ENCODE measurements at places on chromosomes 1 and 21. TPM values are rescaled to one million over a fixed set of nuclear protein-coding genes. Genes with fewer than 3 reads are reported as not detected.
A peak's percentile ranks its signal among the peaks of the same experiment; 100 is the strongest.

Gene UTS2
- not detected for total RNA-seq

DNA sequence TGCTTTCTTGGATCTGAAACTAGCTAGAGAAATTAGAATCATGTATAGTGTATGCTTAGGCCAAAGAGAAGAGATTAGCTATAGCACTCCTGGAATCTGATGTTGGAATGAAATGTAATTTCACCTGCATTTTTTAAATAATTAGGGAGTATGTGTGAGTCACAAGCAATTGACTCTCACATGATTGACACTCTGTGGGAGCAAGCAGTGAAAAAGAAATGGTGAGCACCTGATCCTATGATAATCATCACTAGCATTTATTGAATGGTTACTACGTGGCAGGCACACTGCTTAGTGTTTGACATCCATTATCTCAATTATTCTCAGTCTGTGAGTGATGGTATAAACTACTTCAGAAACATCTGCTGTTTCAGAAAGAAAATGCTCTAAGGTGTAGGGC lies 176.6 kb downstream of the NRIP1 start:
- no peak overlapping the region for H3K27ac ChIP-seq
- peaks cover 1% of the 10 kb centered on the region for H3K36me3 ChIP-seq
- H3K27me3 ChIP-seq = no peaks in the 10 kb centered on the region
- no peak overlapping the region for H3K4me3 ChIP-seq
- no peak for DNase-seq

Gene VWA1
- total RNA-seq = 27.2 TPM

GRCh38 chr1:84365225-84366221 lies 32.8 kb upstream of the DNASE2B start:
- no peak overlapping the region for H3K4me3 ChIP-seq
- no peaks in the 10 kb centered on the region for H3K36me3 ChIP-seq
- H3K27me3 ChIP-seq = no peaks in the 10 kb centered on the region
- peaks cover 15% of the 10 kb centered on the region for H3K4me1 ChIP-seq
- peak overlapping the region; percentile 78 for H3K27ac ChIP-seq
- DNase-seq = no peak

DNA sequence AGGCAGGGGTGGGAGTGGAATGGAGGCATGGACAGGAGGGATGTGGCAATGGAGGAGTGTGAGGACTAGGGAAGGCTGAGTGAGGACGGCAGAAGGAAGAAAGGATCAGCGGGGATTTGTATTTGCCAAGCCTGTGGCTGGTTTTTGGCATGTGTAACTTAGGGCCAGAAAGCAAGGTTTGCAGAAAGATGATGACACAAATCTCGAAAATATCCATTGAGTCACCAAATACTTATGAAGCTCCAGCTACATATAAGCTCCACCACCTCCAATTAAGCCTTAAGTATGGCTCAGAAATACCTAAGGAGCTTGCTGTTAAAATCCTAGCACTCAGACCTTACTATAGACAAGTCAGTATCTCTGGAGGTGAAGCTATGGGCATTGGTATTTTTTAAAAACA lies 90.1 kb downstream of the OMA1 start:
- H3K4me3 ChIP-seq = no peak overlapping the region
- DNase-seq = no peak
- peaks cover 12% of the 10 kb centered on the region for H3K27me3 ChIP-seq
- peaks cover 3% of the 10 kb centered on the region for H3K36me3 ChIP-seq

Gene SMG5
- total RNA-seq = 65.9 TPM

Gene TARS2
- total RNA-seq = 13.6 TPM

DNA sequence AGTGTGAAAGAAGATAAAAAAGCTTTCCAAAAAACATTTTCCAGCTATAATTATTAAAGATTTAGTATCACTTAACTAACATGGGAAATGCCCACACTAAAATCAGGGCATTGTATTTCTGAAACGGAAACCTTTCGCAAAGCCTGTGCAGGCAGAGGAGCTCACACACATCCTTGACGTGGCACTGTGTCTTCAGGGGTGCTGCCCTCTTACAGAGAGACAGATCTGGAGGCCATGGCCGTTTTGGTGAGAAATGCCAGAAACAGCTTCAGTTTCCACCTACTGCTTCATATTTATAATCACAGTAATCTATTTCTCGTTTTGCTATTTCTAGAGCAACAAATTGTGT lies 26.7 kb downstream of the ATP1B1 start:
- no peak overlapping the region for H3K4me3 ChIP-seq
- H3K27me3 ChIP-seq = no peaks in the 10 kb centered on the region
- H3K36me3 ChIP-seq = peaks cover 32% of the 10 kb centered on the region
- H3K27ac ChIP-seq = no peak overlapping the region

DNA sequence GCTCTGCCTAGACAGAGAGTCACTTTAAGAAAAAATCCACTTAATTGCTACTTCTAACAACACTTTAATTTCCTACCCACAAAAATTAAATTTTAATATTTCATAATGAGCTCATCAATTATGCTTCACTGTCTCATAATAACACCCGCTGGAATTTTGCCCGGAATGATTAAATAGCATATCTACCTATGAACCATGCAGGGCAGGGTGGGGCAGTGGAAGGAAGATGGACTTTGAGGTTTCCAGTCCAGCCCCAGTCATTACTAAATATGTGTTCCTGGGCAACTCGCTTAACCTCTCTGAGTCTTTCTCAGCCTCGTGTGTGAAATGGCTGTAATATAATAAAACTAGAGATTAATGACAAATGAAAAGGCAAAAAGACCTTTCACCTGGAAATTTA lies 32.8 kb upstream of the SLC45A1 start:
- H3K27ac ChIP-seq = no peak overlapping the region
- DNase-seq = no peak
- H3K4me3 ChIP-seq = no peak overlapping the region
- peaks cover 3% of the 10 kb centered on the region for H3K27me3 ChIP-seq
- H3K36me3 ChIP-seq = no peaks in the 10 kb centered on the region

DNA sequence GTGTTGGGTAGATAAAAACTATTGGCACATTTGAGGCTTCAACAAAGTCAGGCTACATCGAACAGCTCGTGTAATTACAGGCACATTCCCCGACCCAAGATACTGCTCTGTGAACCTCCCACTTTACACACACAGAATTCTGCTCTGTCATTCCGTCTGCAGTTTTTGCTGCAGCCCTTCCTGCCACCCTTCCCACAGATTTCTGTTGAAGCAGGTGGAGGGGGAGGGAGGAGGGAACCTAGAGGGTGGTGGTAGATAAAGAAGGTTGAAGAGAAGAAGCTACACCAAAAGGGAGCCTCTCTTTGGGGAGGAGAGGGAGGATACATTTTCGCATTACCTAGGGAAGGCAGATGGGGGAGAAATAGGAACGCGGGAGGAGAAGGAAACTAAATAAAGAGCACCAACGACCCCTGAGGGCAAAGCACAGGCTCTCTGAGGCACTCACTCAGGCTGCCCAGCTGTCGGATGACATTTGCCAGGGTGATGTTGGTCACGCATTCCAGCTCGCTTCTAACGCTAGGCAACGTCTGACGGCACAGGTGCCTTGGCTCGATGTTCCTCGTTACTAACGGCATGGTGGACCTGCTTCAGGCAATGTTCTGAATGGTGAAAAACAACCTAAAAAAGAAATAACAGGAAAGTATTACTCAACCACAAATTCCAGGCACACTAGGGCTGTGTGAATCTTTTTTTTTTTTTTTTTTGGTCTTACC lies 36.0 kb downstream of the GPR3 start:
- no peaks in the 10 kb centered on the region for H3K27me3 ChIP-seq
- peak overlapping the region; percentile 96 for H3K27ac ChIP-seq
- H3K4me3 ChIP-seq = peak overlapping the region; percentile 39
- H3K4me1 ChIP-seq = peaks cover 75% of the 10 kb centered on the region
- peaks cover 3% of the 10 kb centered on the region for H3K36me3 ChIP-seq
- no peak for DNase-seq

DNA sequence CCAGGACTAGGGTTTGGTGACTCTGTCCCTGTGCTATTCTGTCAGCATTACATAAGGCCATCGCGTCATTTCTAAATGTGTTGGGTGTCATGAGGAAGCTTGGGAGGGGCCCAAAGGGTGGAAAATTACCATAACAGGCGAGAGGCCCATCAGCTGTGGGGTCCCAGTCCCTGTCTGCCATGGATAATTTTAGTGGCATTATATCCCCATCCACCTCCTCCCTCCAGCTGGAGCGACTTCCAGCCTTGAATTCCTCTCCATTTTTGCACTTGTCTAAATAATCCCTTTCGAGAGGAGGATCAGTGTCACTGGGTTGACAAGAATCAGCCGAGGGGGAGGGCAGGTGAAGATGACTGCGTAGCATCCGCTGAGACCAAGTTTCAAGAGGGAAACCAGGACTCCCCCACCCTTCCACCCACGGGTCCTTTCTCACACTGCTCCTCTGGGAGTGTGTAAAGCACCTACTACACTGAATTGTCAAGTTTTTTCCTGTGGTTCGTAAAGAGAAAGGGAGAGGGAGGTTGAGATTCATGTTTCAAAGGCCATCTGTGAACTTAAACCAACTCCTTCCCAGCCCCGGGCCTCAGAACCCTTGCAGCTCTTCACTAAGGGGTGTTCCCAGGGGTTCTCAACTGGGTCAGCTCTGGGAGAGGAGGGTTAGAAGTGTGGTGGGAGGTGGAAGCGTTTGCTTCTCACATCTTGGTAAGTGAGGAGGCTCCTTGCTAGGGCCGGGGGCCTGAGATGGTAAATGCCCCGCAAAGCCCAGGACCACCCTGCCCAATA lies 29.2 kb downstream of the VASH2 start:
- H3K4me1 ChIP-seq = peaks cover 20% of the 10 kb centered on the region
- peaks cover 3% of the 10 kb centered on the region for H3K36me3 ChIP-seq
- no peak for DNase-seq
- H3K27me3 ChIP-seq = no peaks in the 10 kb centered on the region
- H3K27ac ChIP-seq = no peak overlapping the region
- no peak overlapping the region for H3K4me3 ChIP-seq

Gene AQP10
- not detected for total RNA-seq

Gene ANKRD65
- not detected for total RNA-seq

Gene LAPTM5
- total RNA-seq = 0.15 TPM

GRCh38 chr1:184036517-184036949 lies 995 bp downstream of the COLGALT2 start:
- H3K4me3 ChIP-seq = peak overlapping the region; percentile 80
- H3K27me3 ChIP-seq = no peaks in the 10 kb centered on the region
- peak overlapping the region; percentile 34 for H3K27ac ChIP-seq

DNA sequence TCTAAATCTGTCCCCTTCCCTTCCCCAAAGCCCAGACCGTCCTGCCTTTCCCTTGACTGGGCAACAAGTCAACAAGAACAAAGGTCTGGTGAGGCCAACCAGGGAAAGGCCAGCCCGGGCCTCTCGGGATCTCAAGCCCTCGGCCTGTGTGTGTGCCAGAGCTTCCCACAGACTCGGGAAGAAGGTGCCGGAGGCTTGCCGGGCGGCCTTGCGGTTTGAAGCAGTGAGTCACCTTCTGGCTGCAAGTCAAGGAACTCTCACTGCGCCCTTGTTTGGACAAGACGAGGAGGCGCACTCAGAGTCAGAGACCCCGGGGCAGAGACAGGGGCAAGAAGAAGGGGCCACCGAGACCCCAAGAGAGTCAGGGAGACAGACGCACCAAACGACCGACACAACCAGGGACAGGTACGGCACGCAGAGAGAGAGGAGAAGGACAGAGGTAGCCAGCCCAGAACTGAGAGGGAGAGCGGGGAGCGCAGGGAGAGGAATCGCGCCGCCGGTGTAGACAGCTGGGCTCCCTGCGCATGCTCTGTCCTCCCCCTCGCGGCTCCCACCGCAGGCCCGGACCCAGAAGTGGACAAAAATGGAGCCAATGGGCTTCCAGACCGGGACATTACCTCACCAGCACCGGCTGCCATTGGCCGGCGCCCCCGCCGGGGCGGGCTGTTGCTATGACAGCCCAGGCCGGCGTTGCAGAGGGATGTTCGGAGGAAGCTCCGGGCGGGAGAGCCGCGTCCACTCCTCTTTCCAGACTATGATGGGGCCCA lies 66.6 kb upstream of the LAPTM5 start:
- no peaks in the 10 kb centered on the region for H3K36me3 ChIP-seq
- peaks cover 29% of the 10 kb centered on the region for H3K4me1 ChIP-seq
- peak; percentile 98 for DNase-seq
- H3K4me3 ChIP-seq = peak overlapping the region; percentile 90
- peak overlapping the region; percentile 100 for H3K27ac ChIP-seq

Gene GBP5
- total RNA-seq = not detected

GRCh38 chr1:204894031-204894430 lies 23.4 kb downstream of the NFASC start:
- H3K36me3 ChIP-seq = no peaks in the 10 kb centered on the region
- no peak for DNase-seq
- H3K4me1 ChIP-seq = no peaks in the 10 kb centered on the region
- no peak overlapping the region for H3K4me3 ChIP-seq
- no peak overlapping the region for H3K27ac ChIP-seq
